Amniotic epithelial cell (primary cell): ENCODE measurements at places on chromosomes 13 and 19.
A peak's percentile ranks its signal among the peaks of the same experiment; 100 is the strongest.

DNA sequence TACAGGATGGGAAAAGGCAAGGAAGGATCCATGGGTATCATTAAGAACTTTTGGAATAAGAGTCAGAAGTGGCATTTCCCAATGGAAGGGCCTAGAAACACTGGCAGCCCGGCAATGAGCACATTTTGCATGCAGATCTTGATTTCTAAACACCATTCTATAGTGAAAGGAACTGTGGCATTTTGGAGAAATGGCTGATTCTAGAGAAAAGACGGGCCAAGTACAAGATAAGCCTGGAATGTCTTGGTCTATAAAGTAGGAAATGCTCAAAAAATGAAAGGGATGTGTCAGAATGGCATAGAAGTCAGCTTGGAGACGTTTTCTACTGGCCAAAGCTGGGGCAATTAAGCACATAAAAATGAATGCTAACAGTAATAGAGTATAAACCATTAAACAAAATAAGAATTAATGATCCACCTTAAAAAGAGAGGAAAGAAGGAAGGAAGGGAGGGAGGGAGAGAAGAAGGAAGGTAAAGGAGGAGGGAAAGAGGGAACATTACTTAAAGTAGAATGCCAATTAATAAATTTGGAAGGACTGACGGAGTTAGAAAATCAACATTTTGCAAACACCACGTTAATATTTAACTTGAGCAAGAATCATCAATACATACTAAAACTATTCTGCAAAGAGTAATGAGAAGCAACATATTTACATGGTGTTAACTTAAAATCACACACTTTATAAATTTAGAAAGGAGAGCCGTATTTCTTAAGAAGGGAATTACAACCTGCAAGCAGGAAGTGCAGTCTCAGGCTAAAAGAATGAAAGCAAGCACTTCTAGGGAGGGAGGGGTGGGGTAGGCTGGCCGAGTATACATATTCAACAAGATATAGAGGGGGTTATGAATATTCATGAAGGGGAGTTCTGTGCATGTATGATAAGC is 78.9 kb downstream of the ANKRD10 start:
- peak; percentile 77 for DNase-seq

DNA sequence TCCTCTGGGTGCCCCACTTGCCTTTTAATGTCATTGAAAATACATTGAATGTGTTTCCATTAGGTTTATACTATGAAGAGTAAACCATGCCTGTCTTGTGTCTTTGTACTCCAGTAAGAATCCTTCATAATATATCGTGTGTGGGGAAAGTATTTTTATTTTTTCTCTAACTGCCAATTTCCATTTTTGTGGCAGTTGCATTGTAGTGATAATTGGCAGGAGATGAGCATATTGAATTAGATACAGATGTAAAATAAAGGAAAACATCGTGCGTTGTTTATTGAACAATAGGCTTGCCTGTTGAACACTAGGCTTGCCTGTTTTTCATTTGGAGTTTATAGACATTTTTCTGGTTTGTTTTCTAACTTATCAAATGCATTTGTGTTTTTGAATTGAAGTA is 218.8 kb downstream of the NBEA start:
- DNase-seq: no peak

DNA sequence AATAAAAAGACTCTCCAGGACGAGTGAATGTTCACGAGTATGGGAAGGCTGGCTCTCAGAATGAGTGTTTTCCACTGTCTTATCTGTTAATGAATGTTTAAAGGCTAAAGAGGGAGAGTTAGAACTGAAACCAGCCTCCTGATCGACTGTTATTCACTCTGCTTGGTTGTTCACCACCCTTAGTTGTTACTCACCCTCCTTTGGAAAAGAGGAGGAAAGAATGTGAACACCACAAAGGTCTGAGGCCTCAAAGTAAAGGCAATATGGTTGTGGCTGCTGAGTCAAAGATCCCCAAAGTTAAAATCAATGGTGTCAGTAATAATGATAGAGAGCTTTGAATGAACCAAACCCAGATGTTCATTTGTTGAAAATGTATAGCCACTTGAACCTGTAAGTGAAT is 1793.2 kb upstream of the PCDH20 start:
- DNase-seq: peak; percentile 58

DNA sequence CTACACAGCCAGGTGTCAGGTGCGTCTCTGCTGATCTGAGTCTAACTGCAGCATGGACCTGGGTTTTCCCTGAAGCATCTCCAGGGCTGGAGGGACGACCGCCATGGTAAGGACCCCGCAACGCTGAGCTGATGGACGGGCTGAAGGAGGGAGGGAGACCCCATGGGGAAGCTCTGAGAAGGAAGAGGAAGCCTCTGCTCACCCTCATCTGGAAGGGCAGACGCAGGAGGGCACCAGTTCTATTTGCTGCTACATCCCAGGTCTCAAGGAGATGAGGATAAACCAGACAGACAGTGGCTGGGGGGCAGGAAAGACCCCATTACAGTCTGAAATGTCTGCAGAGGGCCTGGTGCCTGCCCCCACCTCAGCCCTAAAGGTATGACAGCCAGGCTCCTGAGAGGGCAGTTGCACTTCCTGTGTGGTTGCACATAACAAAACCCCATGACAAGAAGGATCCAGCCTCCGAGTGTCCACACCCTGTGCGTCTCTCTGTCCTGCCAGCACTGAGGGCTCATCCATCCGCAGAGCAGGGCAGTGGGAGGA is at the start of gene LILRA2:
LILRA2 (plus strand) TSS at position 461 of the 543 bp plus-strand sequence. CDS start 89 bp downstream, outside the sequence.
- DNase-seq: no peak

DNA sequence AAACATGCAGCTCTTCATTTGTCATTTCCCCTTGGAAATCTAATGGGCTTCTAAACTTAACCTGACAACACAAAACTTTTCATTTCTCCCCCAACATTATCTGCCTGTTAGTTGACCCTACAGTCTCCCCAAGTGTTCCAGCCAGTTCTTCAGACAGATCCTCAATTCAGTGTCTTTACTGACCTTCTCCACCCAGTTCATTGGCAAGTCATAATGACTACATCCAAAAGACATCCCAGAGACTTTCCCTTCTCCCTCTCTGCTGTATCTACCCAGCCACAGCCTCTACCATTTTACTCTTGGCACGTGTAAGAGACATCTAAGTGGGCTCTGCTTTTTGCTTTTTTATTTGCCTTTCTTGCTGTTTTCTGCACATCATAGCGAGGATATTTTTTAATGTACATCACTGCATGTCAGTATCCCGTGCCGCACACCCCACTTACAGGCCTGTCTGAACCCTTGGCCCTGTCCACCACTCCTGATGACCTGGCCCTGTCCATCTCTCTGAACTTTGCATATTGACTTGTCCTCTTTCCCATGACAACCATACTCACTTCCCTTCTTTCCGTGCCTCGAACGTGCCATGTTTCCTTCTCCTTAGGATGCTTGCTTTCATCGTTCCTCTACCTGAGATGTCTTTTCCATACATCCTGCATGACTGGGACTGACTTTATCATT is 391.9 kb downstream of the IRS2 start:
- DNase-seq: peak; percentile 16

DNA sequence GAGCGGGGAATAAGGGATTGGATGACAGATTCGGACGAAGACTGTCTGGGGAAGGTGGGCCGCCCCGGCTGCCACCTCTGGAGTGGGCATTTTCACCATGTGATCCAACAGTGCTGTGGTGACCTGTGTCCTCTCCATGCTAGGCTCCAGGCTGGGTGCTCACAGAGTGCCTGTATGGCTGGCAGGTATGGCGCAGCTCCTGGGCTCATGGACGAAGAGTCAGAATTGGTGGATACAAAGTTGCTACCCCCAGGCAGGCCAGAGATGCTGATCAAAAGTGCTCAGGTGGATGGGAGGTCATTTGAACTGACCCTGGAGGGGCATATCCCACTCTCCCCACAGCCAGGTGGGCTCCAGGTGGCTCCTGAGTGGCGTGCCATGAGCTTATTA is 111.3 kb upstream of the UQCRFS1 start:
- DNase-seq: no peak

- peak; percentile 20 for DNase-seq
Measured at GRCh38 chr19:53102756-53103233, 427 bp downstream of the ZNF160 start.

DNA sequence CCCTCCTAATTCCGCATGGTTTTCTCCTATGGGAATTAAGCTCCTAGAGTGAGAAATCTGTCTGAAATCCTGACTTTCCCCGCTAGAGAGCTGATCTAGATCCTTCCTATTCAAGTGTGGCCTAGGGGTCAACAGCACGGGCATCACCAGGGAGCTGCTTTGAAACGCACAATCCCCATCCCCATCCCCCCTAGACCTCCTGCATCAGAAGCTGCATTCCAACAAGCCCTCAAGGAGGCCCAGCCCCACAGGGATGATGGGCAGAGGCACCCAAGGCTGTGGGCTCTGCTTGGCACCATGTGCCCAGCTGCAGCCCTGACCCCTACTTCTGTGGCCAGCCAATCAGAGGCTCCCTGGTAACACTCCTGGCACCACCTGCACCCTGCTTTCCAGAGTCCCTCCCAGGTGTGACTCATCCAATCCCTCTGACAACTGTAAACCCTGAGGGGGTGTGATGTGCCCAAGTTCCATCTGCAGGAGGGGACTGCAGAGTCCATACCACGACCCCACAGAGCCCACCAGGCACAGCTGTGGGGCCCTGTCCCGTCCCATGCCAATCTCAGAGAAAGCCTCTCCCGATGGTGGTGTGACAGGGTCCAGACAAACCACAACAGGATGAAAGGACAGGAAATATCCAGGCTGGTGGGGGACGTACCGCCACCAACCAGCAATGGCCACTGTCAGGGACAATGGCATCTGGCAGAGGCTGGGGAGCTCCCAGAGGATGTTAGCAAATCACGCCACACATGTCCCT is 19.8 kb upstream of the SLC35E1 start:
- DNase-seq: no peak

DNA sequence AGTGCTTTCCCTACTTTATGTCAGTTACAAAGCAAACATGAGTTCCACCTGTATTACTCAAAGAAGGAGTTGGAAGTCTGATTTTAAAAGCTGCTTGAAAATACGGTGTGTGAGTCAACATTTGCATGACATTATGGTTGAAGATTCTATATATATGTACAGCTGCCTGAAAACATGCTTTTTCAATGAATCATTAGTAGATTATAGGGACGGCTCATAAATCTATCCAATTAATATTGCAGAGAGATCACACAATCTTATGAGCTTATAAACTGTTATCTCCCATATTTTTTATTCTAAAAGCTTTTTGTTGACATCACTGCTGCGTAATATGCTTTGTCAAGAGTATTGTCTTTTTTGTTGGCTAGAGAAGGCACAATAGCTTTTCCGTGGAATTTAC is 873.8 kb downstream of the SLITRK6 start:
- DNase-seq: peak; percentile 7

- no peak for DNase-seq
Measured at GRCh38 chr19:7655581-7655980, 13.3 kb upstream of the RETN start.

DNA sequence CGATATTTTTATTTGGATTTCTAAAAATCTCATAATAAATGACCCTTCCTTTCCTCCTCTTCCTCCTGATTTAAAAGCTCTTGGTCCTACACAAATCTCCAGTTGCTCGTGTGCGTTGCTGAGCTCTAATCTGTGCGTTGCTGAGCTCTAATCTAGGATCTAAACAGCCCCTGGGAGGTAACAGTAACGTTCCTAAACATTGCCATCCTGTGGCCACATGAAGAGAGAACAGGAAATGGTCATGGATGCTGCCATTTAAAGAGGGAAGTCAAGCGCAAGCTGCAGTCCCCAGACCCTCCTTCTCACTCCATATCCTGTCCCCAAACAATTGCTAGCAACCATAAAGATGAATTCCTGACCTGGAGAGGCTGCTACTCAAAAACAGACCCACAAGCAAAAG is 170.8 kb downstream of the NUFIP1 start:
- DNase-seq: peak; percentile 53

DNA sequence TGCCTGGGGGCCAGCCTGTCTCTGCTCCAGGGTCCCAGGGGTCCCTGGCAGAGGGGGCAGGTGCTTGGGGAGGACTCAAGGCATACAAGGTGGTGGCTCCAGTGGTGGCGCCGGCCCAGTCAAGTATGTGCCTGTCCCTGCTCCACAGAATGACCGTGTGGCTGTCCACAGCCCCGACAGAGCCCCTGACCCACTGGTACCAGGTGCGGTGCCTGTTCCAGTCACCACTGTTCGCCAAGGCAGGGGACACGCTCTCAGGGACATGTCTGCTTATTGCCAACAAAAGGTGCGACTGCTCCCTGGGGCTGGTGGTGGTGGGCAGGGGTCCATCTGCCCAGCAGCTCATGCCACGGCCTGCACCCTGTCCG is 8.2 kb downstream of the YIPF2 start:
- DNase-seq: no peak

DNA sequence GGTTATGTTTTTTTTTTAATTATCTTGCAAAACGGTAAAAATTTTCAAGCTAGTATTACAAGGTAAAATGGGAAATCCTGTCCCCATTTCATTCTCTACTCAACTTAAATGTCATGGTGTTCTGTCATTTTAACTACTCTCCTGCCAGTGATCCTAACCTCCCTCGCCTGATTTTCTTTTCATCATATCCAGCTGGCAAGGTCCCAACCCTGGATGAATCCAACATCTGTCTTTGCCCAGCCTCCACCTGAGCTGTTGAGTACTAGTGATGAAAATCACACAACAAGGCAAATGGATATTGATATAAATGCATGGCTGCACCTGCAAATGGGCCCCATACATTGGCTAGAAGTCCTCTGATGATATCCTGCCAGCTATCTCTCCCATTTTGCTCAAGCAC is 6.9 kb upstream of the CDK8 start:
- no peak for DNase-seq

DNA sequence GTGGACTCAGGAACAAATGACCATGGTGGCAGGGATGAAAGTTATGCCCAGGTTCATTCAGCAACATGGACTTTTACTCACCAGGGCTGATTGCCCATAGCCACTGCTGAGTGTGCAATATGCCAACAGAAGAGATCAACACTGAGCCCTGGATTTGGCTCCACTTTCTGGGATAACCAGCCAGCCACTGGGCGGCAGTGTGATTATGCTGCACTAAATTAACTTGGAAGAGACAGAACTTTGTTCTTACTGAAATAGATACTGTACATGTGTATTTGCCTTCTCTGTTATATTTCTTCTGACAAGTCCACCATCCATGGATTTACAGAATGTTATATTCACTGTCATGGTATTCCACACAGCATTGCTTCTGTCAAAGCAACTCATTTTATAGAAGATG is 257.4 kb downstream of the TDRD3 start:
- DNase-seq: no peak

DNA sequence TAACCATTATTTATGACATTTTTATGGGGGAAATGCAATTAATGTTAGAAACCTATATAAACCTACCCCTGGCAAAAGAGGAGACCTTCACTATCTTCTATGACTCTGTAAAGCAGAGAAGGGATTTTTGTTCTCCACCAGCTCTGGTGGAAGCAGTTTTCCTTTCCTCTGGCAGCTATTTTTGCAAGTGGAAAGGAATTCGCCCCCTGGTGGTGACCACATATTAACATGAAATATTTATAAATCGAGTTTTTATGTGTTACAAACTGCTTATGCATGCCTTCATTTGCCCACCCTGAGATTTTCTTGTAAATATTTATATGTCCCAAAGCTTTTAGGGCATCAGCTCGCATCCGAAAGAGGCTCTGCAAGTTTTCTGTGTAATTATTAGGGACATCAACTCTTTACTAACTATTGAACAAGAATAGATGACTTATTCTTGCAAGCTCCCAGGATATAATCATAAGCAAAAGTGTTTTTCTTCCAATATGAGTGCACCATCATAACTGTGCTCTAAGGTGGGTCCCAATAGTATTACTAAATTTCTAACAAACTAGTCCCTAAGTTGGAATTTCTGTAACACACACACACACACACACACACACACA is 62.4 kb downstream of the SERTM1 start:
- peak; percentile 58 for DNase-seq
